Uterus (tissue), 4 donors: ENCODE measurements at places on chromosomes 2 and 18.

GRCh38 chr18:31626409-31626808, 34.7 kb downstream of the TTR start:
- DNase-seq, result no peak

DNA sequence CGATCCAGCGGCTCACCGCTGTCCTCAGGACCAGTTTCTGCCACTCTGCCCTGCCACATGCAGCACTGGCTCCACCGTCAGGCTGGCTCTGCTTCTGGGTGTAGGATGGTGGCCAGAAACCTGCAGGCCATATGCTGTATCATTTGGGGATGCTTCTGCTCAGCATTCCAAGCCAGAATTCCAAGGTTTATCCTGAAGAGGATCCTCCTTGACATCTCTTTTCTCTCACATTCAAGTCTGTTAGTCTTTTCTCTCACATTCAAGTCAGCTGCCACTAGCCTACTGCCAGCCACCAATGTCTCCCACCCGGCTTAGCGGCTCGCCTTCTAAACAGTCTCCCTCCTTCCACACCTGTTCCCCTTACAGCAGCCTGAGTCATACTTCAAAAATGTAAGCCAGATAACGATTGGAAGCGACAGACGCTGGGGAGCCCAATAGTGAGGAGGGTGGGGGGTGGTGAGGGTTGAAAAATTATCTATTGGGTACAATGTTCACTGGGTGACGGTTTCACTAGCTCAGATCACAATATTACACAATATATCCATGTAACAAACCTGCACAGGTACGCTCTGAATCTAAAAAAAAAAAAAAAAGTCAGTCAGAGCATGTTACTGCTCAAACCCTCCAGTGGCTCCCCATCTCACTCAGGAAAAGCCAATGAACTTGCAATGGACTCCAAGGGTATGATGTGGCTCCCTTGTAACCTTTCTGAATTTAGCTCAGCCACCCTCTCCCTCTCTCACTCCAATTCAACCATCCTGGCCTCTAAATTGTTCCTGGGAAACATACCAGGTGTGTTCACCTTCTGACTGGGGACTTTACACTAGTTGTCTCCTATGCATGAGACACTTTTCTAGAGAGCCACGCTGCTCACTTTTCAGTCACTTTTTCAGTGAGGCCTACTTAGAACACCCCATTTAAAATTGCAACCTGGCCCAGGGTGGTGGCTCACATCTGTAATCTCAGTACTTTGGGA, 38.8 kb upstream of the SP3 start:
- DNase-seq, result no peak

- DNase-seq, result no peak
Measured at GRCh38 chr18:64137914-64138313, 11.0 kb downstream of the LINC00305 start.

DNA sequence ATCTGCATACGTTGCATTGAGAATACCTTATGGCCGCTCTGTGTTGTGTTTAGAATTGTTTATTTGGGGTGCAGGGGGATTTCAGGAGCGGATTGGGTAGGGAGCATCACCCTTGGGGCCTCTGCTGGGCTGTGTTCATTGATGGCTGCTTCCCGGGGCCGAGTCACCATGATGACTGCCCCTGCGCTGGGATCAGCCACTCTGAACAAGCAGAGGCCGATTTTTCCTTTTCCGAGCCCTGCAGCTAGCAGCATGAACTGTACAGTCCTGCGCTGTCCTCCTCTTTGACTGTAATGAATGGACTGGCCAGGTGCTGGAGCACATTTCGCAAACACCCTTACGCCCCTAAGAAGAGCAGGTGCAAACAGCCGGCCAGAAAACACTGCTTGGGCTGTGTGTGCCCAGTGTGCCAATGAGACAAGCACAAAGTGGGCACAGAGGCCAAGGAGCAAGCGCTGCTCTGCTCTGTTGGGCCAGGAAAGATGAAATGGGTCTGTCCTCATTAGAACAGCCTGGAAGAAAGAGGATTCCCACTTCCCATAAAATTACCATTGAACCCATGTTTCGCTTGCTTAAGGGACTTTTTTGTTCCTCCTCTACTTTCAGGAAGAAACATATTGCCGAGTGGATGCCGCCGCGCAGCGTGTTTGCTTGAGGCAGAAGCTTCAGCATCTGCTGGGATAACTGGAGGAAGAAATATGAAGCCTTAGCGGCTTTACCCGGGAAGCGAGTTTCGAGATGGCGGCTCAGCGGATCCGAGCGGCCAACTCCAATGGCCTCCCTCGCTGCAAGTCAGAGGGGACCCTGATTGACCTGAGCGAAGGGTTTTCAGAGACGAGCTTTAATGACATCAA, 82.7 kb downstream of the SH3BP4 start:
- no peak for DNase-seq

GRCh38 chr2:152120430-152120829, 21.6 kb upstream of the CACNB4 start:
- DNase-seq, result no peak

DNA sequence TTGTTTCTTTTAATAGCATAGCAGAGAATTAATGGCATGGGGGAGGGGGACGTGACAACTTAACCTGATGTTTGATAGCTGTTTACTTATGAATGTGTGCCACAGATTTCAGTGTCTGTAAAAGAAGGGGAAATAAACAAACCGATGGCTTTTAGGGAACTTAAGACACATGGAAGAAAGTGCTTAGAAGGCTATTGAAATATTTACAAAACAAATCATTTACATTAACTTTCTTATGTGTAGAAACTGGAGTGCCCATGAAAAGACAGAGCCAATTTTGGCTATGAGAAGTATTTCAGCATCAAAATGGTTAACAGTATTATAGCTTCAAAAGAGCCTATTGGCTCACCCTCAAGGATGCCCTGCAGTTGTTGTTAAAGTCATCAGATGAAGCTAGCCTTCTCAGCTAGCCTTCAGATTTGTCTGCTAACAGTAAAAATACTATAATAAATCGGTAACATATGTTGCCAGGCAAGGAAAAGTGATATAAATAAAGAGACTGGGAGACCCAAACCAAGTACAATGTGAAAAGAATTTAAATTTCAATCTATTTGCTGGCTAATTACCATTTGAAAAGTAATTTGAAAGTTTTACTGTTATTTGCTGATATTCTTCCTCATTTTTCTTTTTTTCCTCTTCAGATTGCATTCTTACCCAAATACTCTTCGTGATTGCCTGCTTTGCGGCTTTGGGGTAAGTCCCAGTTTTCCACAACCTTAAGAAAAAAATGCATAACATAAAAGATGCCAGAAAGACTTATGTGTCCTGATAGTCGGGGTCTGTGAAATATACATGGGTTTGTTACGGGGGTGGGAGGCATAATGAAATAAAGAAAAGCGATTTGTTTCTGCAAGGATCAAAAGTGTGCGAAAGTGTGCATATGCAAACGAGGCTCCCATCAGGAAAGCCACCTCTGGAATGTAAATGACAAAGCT, 256.4 kb downstream of the MEIS1 start:
- DNase-seq, result no peak

GRCh38 chr2:23566241-23567142, 181.5 kb downstream of the KLHL29 start:
- no peak for DNase-seq

DNA sequence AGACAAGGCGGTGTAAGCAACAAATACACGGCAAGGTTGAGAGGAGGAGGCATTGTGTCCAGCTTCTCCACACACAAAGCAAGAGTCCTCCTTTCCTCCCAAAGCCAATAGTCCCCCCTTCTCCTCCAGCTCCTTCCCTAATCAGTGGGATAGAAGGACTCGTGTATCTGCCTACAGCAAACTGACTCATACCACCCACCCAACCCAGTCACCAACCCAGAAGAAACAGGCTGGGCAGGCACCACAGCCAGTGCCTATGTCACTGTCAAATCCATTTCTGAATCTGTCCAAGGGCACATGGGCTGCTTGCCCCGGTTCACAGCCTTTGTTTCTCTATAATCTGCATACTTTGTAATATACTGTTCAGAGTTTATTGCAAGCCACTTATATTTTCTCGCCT, 19.2 kb upstream of the NMS start:
- DNase-seq, result no peak

DNA sequence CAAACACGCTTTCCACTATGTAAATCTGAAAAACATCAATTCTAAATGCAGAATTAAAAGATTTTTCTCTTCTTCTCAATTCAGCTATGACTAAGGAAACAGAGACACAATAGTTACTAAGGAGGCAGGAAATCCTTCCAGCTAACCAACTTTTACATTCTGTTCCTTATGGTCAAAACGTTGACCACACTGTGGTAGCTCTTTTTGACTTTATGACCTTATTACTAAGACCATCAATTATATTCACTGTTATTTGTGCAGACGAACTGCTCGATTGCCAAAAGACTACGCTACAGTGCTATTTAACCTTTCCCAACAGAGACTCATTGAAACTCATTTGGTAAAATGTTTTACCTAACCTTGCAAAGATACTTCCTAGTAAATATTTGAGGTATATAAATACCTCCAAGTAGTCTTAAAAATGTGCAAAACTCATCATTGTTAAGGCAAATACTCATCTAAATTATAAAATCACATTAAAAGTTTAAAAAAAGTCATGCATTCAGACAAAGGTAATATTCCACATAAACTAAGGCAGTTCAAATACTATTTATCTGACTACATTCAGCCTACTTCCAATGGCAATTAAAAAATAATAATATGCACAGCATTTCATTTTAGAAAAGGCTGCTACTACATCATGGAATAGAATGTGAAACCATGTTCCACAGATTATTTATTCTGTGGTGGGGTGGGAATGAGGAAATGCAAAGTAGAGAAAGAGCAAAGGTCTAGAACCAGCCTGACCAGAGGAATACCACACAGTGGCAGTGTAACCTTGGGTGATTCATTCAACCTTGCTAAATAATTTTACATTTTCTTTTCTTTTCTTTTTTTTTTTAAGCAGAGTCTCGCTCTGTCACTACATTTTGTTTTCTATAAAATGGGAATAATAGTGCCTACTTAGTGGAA, 139.9 kb downstream of the THADA start:
- DNase-seq, result no peak

GRCh38 chr18:7918701-7919100, 351.6 kb downstream of the PTPRM start:
- no peak for DNase-seq

GRCh38 chr2:198546122-198546521, 741.7 kb downstream of the PLCL1 start:
- no peak for DNase-seq

- DNase-seq, result peak; percentile 87
Measured at GRCh38 chr2:9565436-9566153, 10.0 kb upstream of the ADAM17 start.

GRCh38 chr2:14459786-14460325, 172.7 kb upstream of the LRATD1 start:
- no peak for DNase-seq

GRCh38 chr2:69168950-69169654, 156.1 kb downstream of the ANTXR1 start:
- no peak for DNase-seq

DNA sequence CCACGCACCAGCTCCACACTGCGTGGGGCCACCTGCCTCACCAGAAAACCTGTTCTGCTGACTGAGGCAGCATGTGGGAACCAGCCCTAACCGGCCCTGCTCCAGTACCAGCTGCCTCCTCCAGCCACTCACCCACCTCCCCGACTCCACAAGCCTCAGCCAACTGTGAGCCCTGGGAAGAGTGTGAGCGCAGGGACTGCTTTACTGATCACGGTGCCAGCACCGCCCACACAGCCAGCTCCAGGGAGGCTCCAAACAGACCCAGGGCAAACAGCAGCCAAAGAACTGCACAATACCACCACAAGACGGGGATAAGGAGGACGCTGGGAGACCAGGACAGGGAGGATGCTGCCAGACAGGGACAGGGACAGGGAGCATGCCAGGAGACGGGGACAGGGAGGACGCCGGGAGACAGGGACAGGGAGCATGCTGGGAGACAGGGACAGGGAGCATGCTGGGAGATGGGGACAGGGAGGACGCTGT, 28.4 kb downstream of the EIPR1 start:
- DNase-seq, result no peak

DNA sequence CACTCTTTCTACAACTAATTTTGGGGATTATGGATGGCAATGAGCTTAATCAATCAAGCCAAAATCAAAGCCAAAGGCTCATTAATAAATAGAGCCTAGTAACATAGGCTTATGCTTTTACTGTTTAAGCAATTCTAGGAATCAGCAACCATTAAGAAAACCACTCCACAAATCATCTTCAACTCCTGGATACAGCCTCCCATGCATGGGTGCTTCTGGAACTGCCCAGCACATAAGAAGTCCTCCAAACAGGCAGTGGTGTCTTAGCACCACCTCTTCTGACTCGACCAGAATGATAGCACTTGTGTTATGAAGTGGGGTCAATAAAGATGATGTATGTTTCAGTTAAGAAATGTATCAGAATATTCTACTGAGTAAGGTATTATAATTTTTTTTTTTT, 104.4 kb upstream of the SERPINE2 start:
- DNase-seq, result no peak
